AML-193 (cell line): ENCODE measurements at places on chromosomes 5 and 9.
A peak's percentile ranks its signal among the peaks of the same experiment; 100 is the strongest.

DNA sequence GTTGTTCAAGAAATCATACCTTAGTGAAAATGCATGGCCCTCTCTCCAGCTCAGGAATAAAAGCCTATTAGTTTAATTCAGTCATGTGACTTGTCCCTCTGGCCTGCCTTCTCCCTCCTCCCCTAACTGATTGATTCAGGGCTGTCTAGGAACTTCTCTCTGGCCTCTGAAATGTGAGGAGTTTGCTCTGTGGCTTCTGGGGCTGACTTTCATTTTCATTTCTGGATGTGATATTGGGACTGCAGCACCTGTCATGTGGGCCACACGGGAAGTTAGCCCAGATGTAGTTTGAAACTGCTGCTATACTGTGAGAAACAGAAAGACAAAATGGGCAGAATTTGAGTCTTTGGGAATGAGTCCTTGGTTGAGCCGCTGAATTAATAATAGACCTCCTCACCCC, 44.8 kb downstream of the PARP8 start:
- DNase-seq = peak; percentile 67

DNA sequence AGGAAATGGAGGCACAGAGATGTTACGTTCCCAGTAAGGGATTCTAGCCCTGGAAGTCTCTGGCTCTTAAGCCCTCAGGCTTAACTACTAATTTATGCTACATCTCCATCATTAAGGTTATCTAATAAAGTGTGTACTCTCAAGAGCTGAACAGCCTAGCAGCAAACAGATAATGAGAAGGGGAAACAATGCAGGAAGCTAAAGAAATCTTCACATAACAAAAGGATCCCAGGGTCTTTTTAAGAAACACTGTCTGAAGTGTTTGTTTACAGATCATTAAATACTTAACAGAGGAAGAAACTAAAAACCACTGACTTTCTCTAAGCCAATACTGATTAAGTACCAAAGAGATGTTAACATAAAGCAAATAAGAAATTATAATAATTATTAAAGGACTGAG, 129.0 kb downstream of the PAPPA start:
- no peak for DNase-seq

GRCh38 chr9:113011911-113012381, at the start of gene ZNF883:
Gene ZNF883 (minus strand): TSS chr9:113012192.
- DNase-seq = no peak

GRCh38 chr9:14780251-14780650, 57.7 kb upstream of the CER1 start:
- no peak for DNase-seq

GRCh38 chr9:121073038-121073437, 1.7 kb upstream of the CNTRL start:
- peak; percentile 70 for DNase-seq

DNA sequence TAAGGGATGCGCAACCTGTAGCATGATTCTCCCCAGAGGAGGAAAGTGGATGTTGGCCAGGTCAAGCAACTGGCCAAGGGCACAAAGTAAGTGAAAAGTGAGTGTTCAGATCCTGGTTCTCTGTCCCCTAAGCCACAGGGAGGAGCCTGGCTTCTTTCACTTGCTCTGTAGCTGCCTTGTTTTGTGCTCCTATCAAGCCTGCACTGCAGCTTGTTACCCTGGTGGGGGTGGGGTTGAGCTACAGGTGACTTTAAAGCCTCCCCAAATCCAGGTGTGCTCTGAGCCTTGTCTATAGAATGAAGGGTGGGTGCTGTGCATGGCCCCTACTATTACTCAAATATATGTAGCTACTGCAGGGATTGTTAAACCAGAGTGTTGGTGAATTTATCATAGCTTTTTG, 32.9 kb downstream of the RALGPS1 start:
- DNase-seq = no peak

GRCh38 chr5:132644177-132644576, 13.8 kb upstream of the IL13 start:
- no peak for DNase-seq

DNA sequence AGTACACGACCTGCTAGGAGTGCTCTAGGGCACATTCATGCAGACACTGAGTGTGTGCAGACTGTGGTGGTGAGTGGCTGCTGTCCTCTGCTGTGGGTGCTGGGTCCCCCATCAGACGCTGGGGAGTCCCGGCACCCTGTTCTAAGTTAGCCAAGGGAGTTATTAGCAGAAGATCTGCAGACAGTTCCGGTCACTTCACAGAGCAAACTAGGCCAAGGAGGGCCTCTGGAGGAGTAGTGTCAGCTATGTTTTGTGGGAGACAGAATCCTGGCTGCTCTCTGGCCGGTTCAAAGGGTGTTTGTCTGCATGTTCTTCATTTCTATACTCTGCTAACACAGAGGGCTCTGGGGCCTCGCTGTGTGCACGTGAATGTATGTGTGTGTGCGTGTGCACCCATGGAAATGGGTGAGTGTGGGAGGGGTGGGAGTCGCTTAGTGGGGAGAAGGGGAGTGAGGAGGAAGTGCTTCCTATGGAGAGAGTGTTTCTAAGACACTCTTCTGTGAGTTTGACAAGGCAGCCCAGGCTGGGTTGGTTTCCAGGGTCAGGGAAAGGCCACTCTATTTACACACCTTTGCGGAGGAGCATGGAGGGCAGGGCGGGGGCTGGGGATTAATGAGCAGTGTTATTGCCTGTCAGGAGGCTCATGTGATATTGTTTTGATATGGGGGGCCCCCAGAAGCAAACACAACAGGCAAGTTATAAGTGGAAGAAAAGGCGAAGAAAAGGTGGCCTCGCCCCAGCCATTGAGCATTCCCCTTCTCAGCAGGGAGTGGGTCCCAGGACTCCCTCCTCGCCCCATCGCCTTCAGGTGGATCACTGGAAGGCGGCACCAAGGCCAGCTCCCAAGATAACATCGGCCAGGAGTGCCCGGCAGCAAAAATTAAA, 68.9 kb downstream of the MACROH2A1 start:
- DNase-seq = no peak

GRCh38 chr5:178436326-178436940, 153.8 kb downstream of the COL23A1 start:
- DNase-seq = no peak

GRCh38 chr5:20445326-20445860, 457.4 kb upstream of the CDH18 start:
- no peak for DNase-seq

DNA sequence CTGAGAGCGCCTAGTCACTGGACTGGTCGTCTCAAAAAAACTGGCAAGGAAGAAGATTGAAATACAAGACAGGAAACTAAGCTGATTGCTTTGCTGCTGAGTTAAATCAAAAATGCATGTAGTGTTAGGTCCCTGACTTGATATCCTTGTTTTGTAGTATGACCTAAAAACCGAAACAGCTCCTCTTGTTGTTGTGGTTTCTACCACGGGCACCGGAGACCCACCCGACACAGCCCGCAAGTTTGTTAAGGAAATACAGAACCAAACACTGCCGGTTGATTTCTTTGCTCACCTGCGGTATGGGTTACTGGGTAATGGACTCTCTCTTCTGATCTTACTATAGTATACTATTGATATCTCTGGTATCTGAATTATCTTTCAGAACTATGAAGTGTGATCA, 4.3 kb downstream of the MTRR start:
- no peak for DNase-seq

- DNase-seq = no peak
Observed at GRCh38 chr5:2260211-2261003, 377.7 kb upstream of the IRX4 start.

DNA sequence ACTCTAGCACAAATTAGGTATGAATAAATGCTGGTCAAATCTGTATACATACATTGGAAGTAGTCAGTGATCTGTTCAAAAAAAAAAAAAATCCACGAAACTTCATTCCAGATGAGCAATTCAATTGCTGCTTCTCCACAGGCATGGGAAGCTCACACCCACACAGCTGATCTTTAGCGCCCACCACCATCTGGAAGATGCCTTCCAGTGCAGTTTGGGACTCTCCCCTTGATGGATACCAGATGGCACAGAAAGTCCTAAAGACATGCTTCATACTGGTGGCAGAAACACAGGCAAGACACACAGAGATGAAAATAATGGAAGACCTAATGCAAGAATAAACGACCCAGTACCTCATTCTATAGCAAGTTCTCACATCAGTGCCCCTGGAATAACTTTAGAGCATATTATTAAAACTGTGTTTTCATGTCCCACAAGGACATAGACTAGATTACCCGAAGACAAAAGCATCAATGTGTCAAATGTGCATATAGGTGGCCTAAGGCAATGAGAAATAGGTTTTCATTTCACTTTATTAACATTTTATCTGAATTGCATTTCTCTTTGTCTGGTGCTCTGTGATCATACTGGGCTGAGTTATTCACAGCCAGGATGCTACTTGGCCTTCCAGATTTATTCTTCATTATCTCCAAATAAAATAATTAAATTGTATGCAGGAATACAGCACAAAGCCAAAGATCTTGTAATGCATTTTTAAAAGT, 135.4 kb upstream of the TAS2R1 start:
- DNase-seq = no peak

GRCh38 chr5:43041669-43042175, 1.6 kb upstream of the ANXA2R start:
- peak; percentile 70 for DNase-seq
